ENCODE measurements at places on chromosomes 11 and 22.

GRCh38 chr11:15748741-15749140 lies 607.6 kb downstream of the SOX6 start:
- DNase-seq: no peak

- DNase-seq: no peak
These were observed 27.0 kb upstream of the IL18BP start for GRCh38 chr11:71971680-71972079.

GRCh38 chr11:101915791-101916291 lies 481 bp downstream of the ANGPTL5 start:
- no peak for DNase-seq

DNA sequence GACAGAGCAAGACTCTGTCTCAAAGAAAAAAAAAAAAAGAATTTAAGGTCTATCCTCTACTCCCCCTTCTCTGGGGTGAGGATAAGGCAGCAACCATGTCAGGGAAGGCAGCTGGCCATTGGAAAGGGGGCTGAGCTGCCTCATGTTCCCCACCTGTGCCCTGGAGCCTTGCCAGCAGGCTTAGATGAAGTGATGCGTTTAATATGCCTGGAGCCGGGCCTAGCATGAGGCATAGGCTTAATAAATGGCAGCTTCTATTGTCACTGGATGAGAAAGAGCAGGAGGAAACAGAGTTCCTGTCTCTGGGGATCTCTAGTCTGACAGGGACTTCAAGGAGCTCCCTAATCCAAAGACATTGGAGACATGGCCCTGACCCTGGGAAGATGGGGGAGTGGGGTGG lies 3.2 kb upstream of the KCNE3 start:
- DNase-seq: no peak

DNA sequence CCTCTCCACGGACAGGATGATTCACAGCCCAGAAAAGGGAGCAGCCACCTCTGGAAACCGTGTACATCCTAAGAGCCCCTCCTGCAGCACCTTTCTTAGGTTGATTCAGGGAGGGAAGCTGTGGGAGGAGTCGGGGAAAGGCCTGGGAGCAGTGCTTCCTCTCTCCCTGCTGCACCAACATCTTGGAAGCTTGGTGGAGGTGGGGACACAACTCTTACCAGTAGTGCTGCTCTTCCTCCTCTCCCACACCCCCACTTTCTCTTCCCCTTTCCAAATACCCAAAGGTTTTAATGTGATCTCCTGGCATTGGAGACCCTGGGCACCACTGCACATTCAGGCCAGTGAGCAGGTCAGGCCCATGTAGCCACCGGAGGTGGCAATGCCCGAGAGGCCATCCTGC lies 46.4 kb upstream of the HORMAD2 start:
- DNase-seq: no peak

DNA sequence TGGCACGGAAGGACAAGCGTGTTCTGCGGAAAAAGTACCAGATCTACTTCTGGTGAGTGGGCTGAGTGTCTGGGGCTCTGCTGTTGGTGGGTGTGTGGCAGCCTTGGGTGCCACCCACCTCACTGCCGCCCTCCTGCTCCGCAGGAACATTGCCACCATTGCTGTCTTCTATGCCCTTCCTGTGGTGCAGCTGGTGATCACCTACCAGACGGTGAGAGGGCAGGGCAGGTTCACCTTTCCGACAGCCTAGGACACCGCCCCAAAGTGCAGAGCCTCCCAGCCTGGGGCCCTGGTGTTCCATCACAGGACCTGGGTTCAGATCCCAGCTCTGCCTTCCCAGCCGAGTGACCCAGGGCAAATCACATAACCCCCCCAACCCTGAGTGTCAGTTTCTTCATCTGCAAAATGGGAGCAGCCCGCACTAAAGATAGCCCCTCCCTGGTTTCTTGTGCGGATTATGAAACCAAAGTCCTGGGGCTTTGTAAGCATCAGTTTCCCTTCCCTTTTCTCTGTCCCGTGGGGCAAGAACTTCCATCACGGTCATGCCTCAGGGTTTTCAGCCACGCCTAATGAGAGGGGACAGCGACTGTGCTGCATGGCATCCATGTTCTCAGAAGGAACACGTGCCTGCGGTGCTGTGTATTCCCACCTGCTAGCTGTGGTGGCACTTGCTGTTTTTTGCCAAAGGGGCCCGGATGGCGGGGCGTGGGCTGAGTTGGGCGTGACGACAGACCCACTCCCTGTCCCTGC lies 9.8 kb upstream of the TAGLN start:
- no peak for DNase-seq

DNA sequence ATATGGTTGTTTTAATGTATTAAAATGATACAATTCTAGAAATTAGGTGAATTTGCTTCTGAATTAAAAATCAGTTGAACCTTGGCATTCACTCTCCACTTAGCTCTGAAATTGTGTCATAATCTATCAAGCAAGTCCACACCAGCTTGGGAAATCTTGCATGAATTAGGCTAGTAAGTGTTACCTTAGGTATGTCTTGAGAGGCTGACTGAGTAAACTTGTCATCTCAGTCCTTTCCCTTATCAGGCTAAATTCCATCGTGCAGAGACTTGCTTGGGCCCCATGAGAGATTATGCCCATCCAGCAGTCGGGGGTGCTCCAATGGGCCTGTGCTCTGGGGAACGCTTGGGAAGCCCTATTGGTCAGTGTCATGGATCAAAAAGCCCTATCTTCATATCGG lies 33.9 kb upstream of the ST14 start:
- no peak for DNase-seq

GRCh38 chr22:50025993-50026392 lies 13.4 kb upstream of the IL17REL start:
- no peak for DNase-seq

GRCh38 chr22:28812516-28812915 lies 12.1 kb upstream of the XBP1 start:
- DNase-seq: no peak

- no peak for DNase-seq
These were observed 1.4 kb downstream of the ARHGAP20 start for GRCh38 chr11:110710628-110711381.

- no peak for DNase-seq
These were observed 269.9 kb downstream of the TBC1D22A start for GRCh38 chr22:47032091-47032943.

- no peak for DNase-seq
These were observed 21.3 kb downstream of the SGSM1 start for GRCh38 chr22:24827296-24827695.

DNA sequence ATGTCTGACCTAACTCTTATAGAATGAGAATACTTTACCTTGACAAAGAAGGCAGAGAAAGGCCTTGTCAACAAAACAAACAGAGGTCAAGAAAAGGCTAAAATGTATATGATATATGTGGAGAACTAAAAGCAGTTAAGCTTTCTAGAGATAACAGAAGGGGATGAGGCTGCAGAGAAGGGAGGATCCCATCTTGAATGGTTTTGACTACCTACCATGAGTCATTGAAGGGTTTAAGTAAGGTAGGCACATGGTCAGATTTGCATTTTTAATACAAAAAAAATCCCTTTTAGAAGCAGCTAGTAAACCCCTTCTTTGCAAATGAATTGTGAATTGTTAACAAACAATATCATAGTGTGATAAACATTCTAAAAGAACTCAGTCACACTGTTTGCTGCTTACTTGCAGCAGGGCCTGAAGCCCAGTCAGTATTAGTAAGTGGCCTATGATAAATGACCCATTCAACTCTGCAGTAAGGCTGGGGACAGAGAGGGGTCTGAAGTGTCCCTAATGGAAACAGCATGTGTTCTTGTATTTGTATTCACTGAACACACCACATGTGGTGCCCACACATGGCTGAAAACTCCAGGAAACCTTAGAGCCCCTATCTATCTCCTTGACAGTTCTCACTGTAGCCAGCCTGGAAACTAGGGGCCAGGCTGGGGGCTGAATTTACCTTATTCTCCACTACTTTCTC lies 328.8 kb upstream of the PITPNB start:
- DNase-seq: no peak

- DNase-seq: no peak
These were observed 18.9 kb downstream of the FGF3 start for GRCh38 chr11:69800278-69800677.
